Skeletal muscle cell (primary cell): ENCODE measurements at places on chromosomes 1 and 21.

- no peak for DNase-seq
Measured at GRCh38 chr1:17189632-17189990, 15.3 kb upstream of the PADI1 start.

GRCh38 chr1:26203642-26204318 lies 13.4 kb downstream of the CATSPER4 start:
- no peak for DNase-seq

DNA sequence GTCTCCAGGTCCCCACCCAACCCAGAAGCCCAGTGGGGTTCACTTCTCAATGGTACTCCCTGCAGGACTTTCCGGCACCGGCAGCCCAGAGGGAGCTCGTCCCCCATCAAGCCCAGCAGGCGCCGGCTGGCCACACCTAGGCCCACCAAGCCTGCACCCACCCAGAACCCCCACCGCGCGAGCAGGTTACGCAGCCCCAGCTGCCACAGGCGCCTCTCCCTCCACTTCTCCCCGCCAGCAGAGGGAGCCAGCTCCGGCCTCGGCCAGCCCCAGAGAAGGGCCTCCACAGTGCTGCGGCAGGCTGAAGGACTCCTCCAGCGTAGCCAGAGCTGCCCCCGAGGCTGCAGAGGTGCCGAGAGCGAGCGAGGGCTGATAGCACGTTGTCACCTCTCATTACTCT lies 722.3 kb downstream of the PLA2G4A start:
- no peak for DNase-seq

DNA sequence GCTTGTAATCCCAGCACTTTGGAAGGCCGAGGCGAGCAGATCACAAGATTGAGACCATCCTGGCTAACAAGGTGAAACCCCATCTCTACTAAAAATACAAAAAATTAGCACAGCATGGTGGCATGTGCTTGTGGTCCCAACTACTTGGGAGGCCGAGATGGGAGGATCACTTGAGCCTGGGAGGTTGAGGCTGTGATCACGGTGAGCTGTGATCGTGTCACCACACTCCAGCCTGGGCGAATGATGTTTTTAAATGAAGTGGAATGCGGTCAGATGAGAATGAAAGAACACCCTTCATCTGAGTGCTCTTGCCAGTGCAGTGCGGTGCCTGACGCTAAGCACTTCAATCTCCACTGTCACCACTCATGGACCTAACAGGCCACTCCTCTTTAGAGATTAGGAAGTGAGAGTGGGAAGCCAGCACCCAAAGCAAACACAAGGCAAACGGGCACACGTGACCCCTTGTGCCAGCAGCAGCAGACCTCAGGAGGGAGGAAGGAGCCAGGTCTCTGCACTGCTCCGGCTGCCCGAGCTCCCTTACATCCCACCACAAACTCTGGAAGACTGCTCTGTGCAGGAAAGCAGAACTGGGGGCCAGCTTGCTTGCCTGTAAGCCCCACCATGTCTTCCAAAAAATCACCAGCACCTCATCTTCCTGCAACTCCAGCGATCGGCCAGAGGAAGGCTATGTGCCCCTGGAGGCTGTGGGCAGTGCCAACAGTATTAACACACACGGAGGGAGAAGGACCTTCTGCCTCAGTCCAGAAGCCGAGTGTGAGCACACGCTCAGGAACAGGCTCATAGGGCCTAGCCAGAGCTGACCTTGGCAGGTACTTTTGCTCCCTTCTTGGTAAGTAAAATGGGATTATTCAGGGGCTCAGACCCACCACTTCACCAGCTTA lies 9.7 kb downstream of the CTNNBIP1 start:
- DNase-seq, result no peak

DNA sequence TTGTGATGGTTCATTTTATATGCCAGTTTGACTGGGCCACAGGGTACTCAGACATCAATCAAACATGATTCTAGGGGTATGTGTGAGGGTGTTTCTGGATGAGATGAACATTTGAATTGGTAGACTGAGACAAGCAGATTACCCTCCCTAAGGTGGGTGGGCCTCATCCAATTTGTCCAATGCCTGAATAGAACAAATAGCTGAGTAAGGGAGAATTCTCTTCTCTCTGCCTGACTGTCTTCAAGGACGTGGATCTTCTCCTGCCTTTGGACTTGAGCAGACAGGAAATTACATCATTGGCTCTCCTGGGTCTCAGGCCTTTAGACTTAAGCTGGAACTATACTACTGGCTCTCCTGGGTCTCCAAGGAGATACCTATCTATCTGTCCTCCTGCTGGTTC lies 64.4 kb downstream of the SUSD4 start:
- no peak for DNase-seq

DNA sequence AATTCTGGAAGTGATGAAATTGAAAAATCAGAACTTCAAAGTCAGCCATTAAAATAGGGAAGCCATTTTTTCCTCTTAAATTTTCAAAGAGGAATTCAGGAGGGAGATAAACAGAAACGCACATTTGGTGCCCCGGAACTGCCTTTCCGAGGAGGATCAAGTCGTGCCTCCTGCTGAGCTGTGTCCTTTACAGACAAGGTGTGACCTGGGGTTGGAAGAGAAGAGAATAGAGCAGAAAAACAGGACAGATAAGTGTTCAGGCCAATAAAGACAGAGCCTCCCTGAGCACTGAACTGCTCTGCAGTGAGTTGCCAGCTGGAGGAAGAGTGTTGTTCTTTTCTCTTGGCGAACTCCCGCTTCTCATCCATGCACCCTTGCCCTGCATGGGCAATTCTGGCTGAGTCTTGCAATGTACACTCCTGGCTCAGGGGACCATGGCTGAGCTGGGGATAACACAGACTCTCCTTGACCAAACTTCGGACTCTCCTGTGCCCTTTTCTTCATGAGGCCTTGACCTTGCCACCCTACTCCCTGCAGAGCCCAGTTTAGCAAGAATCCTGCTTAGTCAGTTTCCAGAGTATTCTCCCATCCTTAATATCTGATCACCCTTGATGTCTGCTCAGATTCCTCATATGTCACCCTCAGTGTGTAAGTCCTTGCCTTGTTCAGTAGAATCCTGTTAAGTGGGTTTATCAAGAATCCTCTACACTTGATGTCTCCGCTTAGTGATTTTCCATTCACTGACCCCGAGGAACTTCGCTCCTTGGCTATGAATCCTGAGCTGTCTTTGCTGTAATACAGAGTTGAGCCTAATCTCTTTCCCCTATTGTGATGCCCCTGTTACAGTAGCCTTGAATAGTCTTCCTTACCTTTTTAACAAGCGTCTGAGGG lies 1.3 kb upstream of the MTARC1 start:
- DNase-seq, result no peak

- no peak for DNase-seq
Measured at GRCh38 chr1:4210043-4210442, 310.0 kb upstream of the C1orf174 start.

DNA sequence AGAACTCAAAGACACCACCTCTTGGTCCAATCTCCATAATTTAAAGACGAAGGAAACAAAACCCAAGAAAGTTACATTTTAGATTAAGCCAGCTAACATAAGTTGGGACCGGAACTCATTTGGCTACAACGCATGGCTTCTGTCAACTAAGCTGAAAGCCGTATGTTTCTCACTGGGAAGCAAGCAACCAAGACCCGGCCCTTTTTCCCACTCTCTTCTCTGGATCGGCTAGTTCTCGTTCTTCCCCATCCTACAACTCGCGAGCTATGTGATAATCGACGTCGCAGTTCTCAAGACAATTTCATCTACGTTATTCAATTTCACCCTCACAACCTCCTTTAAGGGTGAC lies 601 bp downstream of the CCT8 start:
- DNase-seq, result no peak

GRCh38 chr1:47911892-47912291 lies 85.3 kb downstream of the TRABD2B start:
- DNase-seq, result no peak

DNA sequence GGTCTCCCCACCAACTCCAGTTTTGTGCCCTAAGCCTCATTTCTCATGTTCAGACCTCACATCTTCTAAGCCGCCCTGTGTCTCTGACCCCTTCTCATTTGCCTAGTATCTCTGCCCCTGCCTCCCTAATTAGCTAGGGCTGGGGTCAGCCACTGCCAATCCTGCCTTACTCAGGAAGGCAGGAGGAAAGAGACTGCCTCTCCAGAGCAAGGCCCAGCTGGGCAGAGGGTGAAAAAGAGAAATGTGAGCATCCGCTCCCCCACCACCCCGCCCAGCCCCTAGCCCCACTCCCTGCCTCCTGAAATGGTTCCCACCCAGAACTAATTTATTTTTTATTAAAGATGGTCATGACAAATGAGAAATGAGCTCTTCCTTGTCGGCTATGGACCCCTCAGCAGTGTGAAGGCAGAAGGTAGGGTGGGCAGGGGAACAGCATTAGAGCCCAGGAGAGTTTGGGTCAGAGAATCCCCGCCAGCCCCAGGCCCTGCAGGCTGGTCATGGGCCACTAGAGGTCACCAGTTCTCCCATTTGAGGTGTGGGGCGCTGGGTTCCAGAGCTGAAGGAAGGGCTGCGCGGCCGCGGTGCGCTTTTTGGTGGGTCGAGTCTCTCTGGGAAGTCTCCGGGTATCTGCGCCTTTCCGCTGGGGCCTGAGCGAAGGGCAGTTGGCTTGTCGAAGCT lies 11.5 kb downstream of the ADAMTSL4 start:
- DNase-seq, result no peak

- DNase-seq, result no peak
Measured at GRCh38 chr1:228930479-228930957, 195.2 kb downstream of the RHOU start.

- DNase-seq, result no peak
Measured at GRCh38 chr1:20095564-20096434, 23.5 kb downstream of the PLA2G2D start.

DNA sequence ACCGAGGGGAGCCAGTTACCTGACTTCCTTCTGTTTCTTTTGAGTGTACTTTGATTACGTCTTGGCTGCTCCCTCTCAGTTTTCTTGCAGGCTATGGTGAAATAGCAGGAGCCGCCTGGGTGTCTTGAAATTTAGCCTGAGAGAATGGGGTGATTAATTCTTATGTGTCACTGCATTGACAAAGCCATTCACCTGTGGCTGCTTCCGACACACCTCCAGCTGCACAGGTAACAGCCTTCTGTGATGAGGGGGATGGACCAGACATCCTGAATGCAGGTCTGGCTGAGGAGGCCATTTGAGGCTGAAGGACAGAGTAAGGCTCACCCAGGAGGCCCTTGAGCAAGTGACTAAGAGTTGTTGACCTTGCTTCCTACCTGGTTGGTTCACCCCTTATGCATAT lies 16.5 kb downstream of the CACNA1E start:
- no peak for DNase-seq

DNA sequence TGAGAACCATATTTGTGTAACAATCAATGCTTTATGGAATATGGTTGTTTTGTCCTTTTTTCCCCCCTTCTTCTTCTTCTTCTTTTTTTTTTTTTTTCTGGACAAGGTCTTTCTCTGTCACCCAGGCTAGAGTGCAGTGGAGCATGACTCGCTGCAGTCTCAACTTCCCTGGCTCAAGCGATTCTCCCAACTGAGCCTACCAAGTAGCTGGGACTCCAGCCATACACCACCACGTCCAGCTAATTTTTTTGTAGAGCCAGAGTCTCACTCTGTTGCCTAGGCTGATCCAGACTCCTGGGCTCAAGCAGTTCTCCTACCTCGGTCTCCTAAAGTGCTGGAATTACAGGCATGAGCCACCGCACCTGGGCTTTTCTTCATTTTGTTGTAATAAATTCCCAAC lies 86.7 kb downstream of the FMN2 start:
- DNase-seq, result no peak

DNA sequence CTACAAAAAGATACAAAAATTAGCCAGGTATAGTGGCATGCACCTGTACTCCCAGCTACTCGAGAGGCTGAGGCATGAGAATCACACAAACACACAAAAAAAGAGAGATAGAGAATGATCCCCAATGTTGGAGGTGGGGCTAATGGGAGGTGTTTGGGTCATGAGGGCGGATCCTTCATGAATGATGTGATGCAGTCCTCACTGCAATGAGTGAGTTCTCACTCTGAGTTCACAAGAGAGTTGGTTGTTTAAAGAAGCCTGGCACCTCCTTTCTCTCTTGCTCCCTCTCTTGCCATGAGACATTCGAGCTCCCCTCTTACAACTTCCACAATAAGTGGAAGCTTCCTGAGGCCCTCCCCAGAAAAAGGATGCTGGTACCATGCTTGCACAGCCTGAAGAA lies 17.3 kb downstream of the KCNT2 start:
- no peak for DNase-seq

- DNase-seq, result no peak
Measured at GRCh38 chr1:46410156-46411009, 16.3 kb downstream of the FAAH start.

- no peak for DNase-seq
Measured at GRCh38 chr1:17599954-17600300, 60.4 kb downstream of the ARHGEF10L start.

DNA sequence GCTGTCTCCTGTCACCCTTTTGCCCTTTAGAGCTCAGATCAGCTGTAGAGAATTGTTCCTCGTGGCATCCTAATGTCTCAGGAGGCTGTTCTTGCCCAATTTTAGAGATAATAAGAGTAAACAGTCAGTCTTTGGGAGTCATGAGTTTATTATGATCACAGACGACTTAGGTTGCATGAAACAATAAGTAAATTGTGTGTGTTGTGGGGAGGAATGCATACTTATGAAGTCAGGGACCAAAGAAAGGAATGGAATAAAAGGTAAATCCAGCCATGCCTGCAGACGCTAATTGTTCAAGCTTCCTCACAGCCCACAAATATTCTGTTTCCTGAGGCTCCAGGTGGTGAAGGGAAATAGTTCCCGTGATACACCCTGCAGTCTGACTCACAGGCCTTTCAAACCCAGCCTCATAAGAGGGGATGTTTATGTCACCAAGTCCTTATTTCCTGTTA lies 897 bp downstream of the EPHX4 start:
- DNase-seq, result no peak

DNA sequence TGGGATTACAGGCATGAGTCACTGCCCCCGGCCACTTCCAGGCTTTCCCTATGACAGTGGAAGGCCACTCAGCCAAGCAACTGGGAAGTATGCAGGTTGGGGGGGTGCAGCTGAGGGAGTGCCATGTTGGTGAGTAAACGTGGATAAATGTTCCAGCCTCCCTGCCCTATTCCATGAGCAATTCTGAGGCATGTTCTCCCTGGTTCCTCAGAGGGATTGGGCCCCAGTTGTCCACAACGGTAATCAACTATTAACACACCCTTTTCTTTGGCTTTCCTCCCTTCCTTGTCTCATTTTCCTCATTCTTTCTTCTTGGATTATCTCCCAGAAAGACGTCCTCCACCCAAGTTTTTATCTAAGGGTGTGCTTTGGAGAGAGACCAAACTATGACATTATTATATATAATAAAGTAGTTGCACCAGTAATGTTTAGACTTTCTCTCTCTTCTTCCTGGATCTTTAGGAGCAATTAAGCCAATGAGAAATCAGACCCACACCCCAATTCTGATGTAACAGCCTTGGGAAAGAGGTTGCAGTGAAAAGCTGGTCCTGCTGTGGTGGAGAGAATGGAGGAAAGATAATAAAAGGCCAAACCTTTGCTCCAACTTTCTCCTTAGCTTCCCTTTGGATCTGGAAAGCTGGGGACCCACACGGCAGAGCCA lies 6.8 kb upstream of the SLAMF9 start:
- peak; percentile 46 for DNase-seq
